ENCODE measurements at places on chromosomes 1 and 21.

DNA sequence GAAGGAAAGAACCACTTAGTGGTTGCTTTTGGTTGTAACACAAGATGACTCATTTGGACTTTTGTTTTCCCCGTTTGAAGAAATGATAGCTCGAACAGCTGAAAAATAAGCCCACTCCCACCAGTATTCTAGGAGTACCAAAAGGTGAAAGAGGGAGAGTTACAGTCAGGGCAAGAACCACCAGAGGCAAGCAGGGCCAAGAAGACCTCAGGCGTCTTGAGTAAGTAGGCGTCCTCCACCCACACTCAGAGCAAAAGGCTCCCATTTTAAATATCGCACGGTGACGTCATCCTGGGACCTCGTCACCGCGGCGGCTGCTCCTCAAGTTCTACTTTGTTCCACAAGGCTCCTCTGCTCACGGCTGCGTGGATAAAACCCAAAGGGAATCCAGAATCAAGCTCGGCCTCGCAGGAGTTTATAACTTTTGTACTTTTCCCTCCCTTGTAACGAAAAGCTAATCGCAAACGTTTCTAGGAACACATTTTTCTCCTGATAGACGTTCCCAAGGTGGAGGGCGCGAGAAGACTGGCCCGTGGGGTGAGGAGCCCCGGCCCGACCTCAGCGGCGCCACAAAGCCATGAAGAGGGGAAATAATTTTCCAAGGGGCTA lies 1.2 kb downstream of the BTG3 start:
- DNase-seq, result peak; percentile 74

- no peak for DNase-seq
Measured at GRCh38 chr1:29668551-29669157, 432.3 kb downstream of the PTPRU start.

DNA sequence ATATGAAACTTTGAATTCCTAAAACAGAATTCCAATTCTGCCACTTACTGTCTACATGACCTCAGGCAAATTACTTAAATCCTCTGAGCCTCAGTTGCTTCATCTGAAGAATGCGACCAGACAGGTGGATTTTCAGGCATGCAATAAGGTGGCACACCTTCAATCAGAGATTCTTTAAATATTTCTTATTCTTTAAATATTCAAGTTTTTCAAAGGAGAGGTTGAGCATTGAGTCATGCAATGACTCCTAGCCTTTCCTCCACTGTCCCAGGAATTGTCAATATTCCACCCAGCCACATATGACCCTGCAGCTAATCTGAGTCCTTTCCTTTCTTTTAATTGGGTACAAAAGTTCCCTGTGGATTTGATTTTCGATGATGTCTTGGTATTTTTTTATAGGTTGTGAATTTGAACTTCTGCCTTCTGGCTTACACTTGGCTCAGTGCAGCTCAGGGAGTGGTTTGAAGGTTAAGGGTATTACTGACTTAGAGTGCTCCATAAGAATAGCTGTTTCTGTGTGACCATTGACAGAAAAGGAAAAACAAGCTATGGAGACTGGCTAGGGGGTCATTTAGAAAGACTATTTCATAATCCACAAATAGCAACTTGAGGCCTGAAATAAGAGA lies 52.2 kb upstream of the PRDX6 start:
- no peak for DNase-seq

- no peak for DNase-seq
Measured at GRCh38 chr1:208312706-208313105, 68.5 kb upstream of the PLXNA2 start.

- no peak for DNase-seq
Measured at GRCh38 chr1:162726555-162726954, 63.9 kb upstream of the HSD17B7 start.

DNA sequence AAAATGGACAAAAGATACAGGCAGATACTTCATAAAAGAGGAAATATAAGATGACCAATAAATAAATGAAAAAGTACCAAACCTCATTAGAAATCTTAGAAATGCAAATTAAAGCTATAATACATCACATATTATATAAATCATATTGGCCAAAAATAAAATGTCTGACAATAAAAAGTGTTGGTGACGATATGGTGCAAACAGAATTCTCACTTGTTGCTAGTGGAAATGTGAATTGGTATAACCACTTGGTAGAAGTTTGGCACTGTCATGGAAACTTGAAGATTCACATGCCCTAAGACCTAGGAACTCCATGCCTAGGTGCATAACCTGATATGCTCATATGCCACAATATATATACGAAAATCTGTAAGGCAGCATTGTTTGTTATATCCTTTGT lies 4.4 kb upstream of the TLR5 start:
- no peak for DNase-seq
